ENCODE measurements at places on chromosomes 4 and X.

DNA sequence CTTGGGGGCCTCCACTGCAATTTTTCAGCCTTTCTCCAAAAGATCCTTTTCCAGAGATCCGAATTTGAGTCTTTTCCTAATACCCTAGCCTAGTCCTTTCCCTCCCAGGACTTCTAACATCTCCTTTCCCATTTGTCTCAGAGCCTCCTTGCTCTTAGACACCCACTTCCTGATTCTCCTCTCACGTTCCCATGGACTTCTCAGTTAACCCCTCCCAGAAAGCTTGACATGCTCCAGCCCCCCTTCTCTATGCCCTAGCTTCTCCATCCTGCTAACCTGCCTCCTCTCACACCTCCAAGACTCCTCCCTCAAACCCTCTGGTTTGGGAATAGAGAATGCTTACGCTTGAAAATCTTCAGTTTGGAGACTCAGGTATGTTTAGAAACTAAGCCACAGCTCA is 2.5 kb downstream of the UBA1 start:
- DNase-seq, result no peak

GRCh38 chr4:103011378-103012025 is 8.0 kb downstream of the SLC9B1 start:
- DNase-seq, result no peak

DNA sequence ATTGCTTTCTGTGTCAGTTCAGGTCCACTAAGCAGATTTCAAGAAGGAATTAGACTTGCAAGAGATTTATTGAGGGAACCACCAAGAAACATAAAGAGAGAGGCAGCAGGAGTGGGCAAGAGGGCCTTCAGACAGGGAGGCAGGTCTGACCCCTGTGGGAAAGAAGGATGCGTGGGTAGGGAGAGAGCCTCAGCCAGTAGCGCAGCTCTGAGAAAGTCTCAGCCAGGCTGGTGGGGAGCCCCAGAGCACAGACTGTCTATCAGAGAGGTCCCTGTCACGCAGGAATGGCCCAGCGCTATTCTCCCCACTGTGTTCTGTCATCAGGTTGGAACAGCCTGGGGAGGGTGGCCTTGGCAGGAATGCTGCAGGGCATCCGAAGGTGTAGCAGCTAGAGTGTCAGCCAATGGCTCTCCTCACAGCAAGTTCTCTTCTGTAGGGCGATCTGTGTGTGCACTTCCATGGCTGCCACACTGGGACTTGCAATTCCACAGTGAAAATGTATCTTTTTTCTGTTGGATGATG is 48.0 kb downstream of the OTC start:
- DNase-seq, result no peak

DNA sequence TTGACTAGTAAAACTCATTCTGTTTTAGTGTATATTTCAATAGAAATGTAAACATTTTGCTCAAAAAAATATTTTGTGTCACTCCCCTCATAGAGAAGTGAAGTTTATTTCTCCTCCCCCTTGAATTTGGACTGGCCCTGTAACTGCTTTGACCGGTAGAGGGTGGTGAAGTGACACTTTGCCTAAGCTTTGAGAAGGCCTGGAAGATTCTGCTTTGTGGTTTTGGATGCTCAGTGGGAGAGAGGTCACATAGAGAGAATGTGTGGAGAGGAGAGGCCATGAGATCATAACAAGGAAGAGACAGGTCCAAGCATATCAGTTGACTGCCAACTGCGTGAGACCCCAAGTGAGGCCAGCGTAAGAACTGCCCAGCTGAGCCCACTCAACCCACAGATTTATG is 19.1 kb upstream of the ARX start:
- no peak for DNase-seq

GRCh38 chr4:126890994-126891393 is 741.8 kb upstream of the INTU start:
- DNase-seq, result no peak

- no peak for DNase-seq
Observed at GRCh38 chr4:666436-666810, 7.7 kb downstream of the ATP5ME start.

DNA sequence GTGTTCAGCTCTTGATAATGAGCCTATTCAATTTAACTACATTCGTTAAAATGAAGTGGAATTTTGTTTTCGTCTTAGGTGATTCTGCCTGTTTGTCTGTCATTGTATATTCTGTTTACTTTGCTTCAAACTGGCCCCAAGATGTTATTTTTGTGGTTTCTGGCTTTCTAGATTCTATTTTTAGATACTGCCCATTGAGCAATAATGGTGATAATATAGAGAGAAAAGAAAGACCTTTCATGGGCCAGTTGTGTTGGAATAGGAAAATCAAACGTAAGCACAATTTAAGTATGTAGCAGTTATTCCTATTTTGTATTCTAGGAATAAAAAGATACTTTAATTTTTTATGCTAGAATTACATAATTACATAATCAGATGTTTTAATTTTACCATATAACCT is 4.0 kb downstream of the CDKN2AIP start:
- no peak for DNase-seq
